Activated CD4-positive, alpha-beta T cell treated with anti-CD3 and anti-CD28 coated beads, Interleukin-2, amount 10 ng/mL, durations not matched to agents 7 days and 5 days (primary cell): ENCODE measurements at places on chromosomes 7 and 10.

GRCh38 chr7:6730343-6730633 lies 23.5 kb upstream of the ZNF12 start:
- DNase-seq = no peak

- DNase-seq = no peak
Observed at GRCh38 chr7:148146346-148146745, 444.2 kb upstream of the C7orf33 start.

DNA sequence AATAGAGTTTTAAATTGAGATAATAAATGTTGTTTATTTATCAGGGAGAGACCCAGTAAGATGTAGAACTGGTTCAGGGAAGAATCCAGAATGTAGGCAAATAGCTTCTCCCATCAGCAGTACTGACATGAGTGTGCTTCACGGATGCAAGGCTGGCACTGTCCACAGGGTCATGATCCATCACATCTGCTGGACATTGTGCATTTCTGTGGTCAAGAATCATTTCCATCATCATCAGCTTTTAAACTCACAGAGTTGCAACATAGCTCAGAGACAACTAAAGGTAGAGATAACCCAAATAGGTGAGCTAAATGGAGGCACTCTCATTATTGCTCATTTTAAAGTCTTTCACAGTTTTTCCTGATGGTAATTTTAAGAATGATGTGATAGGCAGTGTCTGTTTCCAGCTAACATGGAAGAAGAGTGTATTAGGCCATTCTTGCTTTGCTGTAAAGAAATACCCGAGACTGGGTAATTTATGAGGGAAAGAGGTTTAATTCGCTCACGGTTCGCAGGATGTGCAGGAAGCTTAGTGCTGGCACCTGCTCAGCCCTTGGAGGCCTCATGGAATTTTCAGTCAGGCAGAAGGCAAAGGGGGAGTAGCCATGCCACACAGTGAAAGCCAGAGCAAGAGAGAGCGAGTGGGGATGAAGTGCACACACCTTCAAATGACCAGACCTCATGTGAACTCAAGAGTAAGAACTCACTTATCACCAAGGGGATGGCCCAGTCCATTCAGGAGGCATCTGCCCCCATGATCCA lies 80.8 kb downstream of the INPP5A start:
- no peak for DNase-seq

DNA sequence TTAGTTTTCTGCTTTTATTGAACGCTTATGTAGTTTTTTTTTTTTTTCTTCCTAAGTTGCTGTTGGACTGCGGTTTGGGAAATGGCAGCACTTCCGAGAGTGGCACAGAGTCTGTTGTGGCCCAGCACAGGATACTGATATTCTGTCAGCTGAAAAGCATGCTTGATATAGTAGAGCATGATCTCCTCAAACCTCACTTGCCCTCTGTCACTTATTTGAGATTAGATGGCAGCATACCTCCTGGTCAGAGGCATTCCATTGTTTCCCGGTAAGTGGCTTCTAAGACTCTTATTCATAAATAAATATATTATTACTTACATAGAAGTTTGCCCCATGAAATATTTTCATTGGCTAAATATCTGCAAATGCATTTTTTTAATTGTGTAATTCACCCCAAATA lies 101.1 kb downstream of the BTAF1 start:
- no peak for DNase-seq

- no peak for DNase-seq
Observed at GRCh38 chr10:57694956-57695608, 572.6 kb downstream of the IPMK start.

DNA sequence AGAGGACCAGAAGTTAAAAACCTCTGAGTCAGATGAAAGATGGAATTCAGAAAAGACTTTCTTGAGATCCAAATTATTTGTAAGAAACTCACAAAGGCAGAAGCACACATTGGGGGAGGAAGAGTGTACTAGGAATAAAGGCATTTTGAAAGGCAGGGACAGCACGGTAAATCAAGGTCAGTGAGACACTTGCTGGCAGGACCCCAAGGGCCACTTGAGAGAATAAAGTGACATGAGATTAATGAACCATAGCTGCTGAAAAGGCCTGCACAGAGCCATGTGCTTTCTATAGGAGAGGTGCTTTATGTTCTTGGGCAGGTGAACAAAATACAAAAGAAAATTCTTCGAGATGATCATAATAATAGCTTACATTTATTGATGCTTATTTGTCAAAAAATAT lies 929.9 kb upstream of the MBL2 start:
- DNase-seq = no peak

DNA sequence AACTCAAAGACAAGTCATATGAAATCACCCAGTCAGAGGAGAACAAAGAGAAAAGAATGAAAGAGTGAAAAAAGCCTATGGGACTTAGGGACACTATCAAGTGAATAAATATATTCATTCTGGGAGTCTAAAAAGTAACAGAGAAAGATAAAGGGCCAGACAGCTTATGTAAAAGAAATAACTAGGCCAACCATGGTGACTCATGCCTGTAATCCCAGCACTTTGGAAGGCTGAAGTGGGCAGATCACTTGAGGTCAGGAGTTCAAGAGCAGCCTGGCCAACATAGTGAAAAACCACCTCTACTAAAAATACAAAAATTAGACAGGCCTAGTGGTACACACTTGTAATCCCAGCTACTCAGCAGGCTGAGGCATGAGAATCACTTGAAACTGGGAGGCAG lies 154.7 kb upstream of the TMEM106B start:
- DNase-seq = no peak

DNA sequence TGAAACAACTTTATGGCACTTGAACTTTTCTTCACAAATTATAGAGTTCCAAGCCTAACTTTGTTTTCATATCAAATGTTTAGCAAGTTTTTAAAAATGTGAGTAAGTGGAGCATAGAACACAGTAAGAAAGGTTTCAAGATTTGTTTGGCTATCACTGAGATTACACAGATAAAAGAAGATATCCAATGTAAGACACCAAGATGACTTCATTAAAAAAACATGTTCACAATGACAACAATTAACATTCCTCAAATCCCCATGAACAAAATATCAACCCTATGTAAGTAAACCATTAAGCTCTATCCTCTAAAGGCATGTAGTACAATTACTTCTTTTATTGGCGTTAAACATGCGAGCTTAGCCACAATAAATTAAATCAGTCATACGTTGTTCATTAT lies 129.7 kb downstream of the RELN start:
- DNase-seq = no peak

DNA sequence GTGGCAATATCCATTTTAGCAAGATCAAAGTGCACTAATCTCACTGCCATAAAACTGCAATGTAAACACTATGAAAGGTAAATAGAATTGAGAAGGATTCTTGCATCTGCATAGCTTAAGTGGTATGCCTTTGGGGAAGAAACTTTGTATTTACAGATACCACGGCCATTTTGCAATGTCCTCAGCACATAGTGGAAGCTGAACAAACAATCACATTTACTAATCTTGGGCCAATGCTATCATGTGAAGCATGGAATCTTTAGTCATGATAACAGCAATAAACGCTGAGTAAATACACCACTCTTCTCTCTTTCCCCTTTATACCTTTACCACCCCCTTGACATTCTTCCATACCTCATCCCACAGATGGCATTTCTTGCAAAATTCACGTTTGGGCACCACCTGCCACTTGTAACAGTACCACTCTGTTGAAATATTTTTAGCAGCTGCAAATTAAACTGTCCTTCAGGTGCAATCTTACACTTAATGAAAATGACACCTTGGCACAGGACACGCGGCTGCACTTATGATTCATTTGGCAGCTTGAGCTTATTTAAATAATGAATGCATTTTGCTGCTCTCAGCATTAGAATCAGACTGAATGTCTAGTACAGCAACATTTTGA lies 171.8 kb downstream of the SEMA3A start:
- no peak for DNase-seq

DNA sequence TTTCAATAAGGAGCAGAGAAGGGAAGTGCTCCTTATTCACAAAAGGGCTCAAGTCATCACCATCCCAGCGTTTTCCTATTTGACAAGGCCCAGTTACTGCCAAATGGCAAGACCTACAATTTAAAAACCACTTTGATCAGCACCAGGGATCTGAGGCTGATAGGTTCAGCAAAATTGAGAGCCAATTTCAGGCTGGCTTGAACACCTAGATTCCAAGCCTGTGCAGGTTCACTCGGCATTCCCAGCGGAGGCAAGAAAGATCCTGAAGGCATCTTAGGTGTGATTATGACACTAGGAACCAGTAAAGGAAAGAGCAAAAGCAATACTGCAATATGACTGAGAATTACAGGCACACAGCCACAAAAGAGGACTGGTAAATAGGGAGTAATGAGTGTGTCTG lies 441.4 kb downstream of the CALN1 start:
- no peak for DNase-seq

DNA sequence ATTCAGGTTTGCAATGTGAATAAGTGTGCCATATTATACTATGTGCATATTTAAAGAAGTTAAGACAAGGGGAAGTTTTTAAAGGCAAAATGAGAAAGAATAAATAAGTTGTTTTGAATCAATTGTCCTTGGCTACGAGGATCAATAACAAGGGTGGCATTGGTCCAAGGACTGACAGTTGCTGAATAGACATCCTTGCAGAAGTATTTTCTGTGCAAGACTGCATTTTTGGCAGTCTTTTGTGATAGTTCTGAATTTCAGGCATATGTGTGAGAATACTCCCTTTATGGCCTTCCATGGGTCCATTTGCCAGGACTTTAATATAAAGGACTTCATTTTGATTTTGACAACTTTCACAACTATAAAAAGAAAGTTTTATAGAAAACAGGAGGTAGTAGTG lies 5.4 kb upstream of the LIPA start:
- DNase-seq = no peak

DNA sequence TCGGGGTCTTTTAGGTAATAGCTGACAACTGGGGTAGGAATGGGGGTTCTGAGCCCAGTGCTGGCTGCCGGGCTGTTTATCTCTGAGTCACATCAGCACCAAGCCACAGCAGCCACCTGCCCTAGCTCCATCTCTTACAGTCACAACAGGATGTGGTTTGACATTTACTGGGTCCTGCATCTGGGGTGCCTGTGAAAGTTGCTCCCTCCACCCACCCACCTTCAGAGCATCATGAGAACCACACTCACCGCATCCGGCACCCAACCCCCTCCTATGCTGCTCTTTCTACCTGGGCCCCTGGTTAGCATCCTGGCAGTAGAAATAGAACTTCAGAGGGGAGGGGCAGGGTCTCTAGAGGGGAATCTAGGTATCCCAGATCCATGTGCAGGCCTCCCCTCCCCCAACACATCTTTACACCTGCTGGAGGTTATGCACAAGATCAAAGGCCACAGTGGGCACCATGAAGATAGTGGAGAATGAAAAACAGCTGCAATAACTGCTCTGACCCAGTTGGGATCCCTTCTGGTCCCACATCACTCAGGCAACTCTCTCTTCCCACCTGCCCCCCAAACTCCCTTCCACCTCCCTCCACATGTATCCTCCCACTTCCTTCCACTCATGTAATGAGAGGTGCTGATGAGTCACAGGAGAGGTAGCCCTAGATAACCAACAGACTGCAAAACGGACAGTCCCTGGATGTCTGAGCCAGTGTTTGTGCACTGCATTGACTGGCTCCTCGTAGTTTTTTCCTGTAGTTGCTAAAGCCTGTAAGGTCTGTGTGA lies 38.2 kb downstream of the PRSS2 start:
- DNase-seq = peak; percentile 98

DNA sequence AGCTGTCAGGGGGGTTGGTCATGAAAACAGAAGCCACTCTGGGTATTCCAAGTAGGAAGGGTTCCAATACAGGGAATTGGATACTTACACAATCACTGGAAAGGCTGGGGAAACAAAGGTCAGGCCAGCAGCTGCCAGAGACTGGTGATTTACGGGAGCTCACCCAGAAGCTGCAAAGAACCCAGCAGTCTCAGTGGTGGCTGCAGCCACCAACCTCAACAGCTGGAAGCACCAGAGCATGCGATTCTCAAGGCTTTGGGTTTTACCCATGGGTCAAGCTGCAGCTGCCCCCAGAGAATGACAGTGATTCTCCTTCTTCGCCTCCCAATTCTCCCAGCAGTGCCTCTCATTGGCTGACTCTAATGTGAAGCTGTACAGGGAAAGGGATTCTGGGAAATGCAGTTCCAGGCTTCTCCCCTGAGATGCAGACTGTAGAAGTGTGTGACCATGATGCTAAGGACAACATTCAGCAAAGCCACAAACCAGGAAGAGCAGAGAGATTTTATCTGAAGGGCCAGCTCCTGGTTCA lies 107.2 kb upstream of the TCF7L2 start:
- DNase-seq = no peak

DNA sequence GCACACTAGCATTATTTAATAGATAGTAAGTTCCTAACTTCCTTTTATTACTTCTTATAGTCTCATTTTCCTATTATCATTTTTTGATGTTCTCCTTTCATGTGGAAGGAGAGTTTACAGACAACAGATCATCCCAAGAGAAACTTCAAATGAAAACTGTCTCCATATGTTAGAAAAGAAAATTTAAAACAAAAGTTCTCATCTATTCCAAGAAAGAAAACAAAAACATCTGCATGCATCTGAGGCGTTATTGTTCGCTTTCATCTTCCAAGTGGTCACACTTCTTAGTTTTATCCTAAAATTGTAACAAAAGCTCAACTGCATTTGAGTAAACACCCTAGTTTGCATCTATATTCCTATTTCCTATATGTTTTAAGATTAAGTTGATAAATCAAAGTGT lies 126.2 kb downstream of the SEMA3D start:
- DNase-seq = no peak

DNA sequence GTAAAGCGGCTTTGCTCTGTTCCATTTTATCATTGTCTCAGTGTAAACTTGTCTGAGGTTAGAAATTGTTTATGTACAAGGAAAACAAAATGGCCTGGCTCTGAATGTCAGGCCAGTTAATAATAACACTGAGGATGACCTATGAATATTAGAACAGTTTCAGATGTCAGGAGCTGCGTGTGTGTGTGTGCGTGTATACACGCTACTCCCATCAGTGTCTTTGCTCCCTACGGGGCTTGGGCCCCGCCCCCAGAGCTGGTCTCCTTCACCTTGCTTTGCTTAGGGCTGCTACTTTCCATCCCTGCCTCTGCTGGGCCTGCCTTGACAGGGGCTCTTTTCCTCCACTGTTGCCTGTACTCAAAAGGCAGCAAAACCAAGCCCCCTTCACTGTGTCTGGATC lies 142.3 kb upstream of the BET1 start:
- no peak for DNase-seq

DNA sequence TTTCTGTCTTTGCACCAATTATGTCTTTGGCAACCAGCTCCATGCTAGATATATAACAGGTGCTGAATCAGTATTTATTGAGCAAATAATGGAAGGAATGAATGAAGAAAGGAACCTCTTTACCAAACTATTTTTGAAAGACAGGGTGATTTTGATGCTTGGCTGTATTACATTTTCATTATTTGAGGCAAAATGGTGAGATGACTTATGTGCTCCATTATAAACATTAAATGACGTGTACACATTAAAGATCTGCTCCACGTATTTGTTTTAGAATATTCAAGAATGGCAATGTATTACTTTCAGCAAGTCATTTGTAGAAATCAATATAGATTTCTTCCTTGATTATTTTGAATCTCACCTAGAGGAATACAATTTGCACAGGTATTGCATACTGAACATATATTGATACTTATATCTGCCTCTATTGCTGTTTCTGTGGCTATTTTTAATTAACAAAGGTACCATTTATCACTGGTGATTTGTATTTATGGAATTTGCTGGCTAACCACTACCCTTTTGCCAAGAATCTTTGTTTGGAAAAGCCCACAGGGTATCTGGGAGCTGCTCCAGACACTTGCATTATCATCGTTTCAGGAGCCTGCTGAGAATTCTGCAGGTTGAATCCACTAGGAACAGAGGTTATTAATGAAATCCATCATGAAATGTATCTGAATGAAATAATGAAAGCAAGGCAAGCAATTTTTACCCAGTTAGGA lies 92.2 kb downstream of the SEMA3C start:
- no peak for DNase-seq

GRCh38 chr10:32961895-32962369 lies 3.9 kb upstream of the ITGB1 start:
- no peak for DNase-seq
